ENCODE measurements at places on chromosomes 7 and 10. TPM values are rescaled to one million over a fixed set of nuclear protein-coding genes. Genes with fewer than 3 reads are reported as not detected.

Gene RTKN2
- 0.33 TPM for total RNA-seq

Gene SPDYE2B
- total RNA-seq: not detected

Gene LRMDA
- 7.6 TPM for total RNA-seq

Gene PTPN20
- total RNA-seq: 1.1 TPM

GRCh38 chr7:98317366-98318040, 36.0 kb downstream of the BRI3 start:
- DNase-seq: no peak

- peak; percentile 51 for DNase-seq
Measured at GRCh38 chr7:55366461-55367070, 1.4 kb downstream of the LANCL2 start.

- DNase-seq: no peak
Measured at GRCh38 chr7:5455581-5456219, 32.1 kb upstream of the TNRC18 start.

All from dermis blood vessel endothelial cell (primary cell).